Liver (tissue), 10 donors: ENCODE measurements at places on chromosomes 2 and 18.

DNA sequence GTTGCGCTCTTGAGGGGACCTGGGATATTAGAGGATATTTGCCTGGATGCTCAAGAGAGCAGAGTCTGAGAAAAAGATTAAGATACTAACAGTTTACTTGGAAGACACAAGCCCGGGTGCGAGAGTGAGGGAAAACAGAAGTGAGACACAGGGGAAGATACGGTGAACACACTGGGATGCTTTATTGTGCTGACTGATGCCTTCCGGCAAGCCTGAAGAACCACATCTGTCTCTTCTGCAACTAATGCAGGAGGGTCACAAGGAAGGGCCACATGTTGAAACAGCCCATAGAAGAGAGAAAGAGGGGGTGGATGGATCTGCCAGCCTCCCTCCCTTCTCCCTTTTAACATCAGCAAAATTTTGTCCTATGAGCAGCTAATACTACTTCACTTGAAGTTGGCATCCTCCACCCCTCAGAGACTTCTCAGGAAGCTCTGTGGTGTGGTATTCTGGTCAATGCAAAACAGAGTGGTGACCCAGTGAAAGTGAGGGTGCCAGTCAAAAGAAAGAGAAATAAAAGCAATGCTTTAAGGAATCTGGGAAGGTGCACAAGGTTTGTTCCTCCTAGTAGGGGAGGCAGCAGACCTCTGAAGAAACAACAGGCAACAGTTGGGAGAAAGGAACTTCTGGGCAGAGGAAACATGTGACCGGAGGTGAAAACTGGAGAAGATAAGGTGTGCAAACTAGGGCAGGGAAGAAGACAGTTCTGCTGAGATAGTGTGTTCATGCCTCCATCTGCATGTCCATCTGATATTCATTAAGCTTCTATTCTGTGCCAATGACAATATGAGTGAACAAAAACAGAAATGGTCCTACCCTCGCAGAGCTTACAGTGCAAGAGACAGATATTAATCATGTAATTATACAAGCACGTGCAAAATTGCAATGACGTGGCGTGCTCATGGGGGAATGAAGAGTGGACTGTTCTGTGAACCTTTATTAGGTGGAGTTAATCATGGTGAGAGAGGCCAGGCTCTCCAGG lies 107.1 kb downstream of the LYPD6B start:
- no peak for DNase-seq

- no peak for DNase-seq
These were observed 140.3 kb downstream of the CYRIA start for GRCh38 chr2:16525265-16525887.

- no peak for DNase-seq
These were observed 165.2 kb downstream of the TMEM200C start for GRCh38 chr18:5729983-5730699.

GRCh38 chr2:38038682-38039081 lies 37.3 kb downstream of the CYP1B1 start:
- no peak for DNase-seq

GRCh38 chr2:119638685-119639554 lies 40.1 kb upstream of the TMEM177 start:
- DNase-seq: no peak

GRCh38 chr2:120518819-120519218 lies 172.9 kb downstream of the INHBB start:
- no peak for DNase-seq

DNA sequence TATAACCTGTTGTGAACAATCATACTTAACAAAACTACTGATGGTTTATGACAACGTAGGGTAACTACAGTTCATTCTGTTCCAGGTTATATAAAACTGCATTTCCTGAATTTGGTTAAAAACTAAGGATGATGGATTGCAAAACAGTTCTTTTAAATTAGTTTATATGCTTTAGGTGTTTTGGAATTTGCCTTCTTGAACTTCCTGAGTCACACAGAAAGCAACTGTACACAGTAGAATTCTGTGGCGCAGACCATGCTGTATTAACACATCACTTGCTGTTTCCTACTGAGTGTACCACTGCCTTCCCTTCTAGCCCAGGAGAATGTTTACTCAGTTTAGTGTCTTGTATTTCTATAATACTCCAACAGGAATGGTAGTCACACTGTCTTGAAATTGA lies 19.4 kb downstream of the ITGB1BP1 start:
- DNase-seq: no peak

DNA sequence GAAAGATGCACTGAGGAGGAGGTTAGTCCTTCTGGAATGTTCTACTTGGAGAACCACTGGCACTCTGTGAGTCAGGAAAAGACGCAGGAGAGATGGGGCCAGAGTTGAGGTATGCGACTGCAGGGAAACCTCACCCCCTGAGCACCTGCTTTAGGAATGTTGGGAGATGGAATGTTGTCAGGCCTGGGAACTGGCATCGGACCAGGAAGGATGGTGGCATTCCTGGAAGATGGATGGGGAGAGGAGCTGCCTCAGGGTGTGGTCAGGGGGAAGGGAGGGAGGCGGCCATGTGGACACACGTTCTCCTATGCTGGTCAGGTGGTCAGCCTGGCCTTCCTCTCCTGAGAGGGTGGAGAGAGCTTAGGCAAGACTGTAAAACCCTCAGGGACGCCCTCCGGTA lies 146.3 kb downstream of the CELF4 start:
- no peak for DNase-seq

- no peak for DNase-seq
These were observed 195.6 kb downstream of the TMX3 start for GRCh38 chr18:68519336-68519735.
